K562 (cell line): ENCODE measurements at places on chromosomes 4 and X.

DNA sequence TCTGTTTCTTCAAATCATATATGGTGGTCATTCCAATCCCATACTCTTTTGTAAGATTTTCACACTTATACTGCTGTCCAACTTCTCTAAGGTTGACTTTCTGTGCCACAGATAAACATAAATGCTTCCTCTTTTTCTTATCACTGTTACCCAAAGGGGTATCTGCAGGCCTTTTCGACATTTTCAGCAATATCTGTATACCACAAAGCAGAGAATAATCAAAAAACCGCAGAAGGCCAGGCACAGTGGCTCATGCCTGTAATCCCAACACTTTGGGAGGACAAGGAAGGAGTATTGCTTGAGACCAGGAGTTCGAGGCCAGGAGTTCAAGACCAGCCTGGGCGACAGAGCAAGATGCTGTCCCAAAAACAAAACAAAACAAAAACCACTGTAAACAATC is 3.1 kb upstream of the RFC1 start:
- no peak for DNase-seq

DNA sequence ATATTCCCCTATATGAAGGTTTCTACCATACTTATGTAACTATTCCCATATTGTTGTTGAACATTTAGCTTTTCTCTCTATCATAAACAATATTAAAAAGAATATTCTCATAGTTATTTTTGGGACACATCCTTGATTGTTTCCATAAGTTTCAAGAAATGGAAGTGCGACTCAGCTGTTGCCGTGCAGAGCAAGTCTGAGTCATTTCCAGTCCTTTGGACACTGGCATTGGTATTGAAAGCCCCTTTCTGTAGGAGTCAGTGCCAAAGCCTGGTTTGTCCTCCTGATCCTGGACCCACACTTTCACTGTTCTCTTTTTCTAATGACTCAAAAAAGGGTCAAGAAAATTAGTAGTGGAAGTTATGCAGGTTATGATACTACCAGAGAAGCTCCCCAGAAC is 108.3 kb upstream of the DIAPH2 start:
- DNase-seq = no peak

- no peak for DNase-seq
These were observed 171.7 kb downstream of the PDGFRA start for GRCh38 chr4:54400802-54401201.

- DNase-seq = peak; percentile 37
These were observed 113.8 kb upstream of the NKX1-1 start for GRCh38 chr4:1519787-1520661.

- no peak for DNase-seq
These were observed 627.0 kb upstream of the ATOH1 start for GRCh38 chr4:93201471-93202096.

GRCh38 chr4:185987961-185988627 is 80.9 kb upstream of the TLR3 start:
- DNase-seq = no peak

GRCh38 chrX:18098763-18099162 is 121.9 kb downstream of the BEND2 start:
- no peak for DNase-seq

DNA sequence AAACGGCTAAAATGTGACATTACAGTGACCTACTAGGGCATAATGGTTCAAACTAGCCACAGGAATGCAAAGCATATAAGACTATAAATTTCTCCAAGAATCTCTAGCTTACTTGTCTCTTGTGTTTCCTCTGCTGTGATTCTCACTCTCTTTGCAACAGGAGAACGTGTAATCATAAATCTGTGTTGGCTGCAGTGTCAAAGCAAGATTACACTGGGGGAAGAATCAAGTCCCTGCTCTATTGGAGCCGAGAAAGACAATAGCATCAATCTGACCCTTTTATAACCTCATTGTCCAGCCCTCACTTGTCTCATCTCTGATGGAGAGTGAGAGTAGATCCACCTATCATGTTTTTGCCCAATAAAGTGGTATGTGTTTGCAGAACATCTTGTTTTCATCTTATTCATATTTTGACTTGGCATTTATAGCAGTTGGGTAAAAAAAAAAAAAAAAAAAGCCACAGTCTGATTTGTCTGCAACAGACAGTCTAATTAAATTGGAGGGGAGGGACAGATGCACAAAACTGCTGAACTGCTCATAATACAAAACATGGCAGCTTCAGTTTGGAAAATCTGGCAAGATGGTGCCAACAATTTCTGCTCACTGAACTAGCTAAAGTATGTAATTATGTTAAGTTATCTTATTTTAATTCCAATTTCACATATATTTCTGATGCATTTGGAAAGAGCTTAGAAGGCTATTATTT is 165.0 kb upstream of the GABRA2 start:
- no peak for DNase-seq

GRCh38 chr4:148420397-148420796 is 21.8 kb downstream of the NR3C2 start:
- DNase-seq = no peak

- DNase-seq = no peak
These were observed 27.1 kb upstream of the IL15 start for GRCh38 chr4:141609243-141609642.

- DNase-seq = no peak
These were observed 184.4 kb upstream of the TBC1D9 start for GRCh38 chr4:140940589-140940988.

- DNase-seq = no peak
These were observed 74.0 kb downstream of the CC2D2A start for GRCh38 chr4:15543537-15544247.

GRCh38 chrX:149491812-149492211 is 13.3 kb downstream of the IDS start:
- no peak for DNase-seq

DNA sequence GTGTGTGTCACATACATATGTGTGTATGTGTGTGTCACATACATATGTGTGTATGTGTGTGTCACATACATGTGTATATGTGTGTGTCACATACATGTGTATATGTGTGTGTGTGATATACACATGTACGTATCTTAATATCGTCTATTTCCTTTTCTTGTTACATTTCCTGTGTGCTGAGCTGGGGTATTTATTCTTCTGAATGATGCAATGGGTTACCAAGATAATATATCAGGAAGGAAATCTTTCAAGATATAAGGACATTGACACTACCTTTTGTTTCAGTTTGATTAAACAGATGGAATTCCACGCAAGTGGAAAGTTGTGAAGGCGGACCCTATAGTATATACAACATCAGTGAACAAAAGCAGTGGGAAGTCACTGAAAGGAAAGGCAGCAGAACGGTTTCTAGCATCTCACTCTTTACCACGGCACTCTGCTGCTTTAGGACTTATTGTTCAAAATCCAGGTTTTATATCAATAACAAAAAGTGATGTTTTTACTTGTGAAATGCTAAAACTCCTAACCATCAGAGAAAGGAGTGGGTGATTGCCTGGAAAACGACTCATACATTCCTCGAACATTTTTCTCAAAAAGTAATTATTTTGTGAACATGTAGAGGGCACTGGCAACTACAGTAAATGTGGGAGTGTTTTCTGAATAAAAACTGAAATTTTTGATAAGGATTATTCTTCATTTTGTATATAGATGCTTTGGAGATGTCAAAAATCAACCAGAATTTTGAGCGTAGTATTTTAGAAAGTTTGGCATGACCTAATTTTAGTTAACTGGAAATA is 43.1 kb upstream of the IL21 start:
- DNase-seq = no peak

DNA sequence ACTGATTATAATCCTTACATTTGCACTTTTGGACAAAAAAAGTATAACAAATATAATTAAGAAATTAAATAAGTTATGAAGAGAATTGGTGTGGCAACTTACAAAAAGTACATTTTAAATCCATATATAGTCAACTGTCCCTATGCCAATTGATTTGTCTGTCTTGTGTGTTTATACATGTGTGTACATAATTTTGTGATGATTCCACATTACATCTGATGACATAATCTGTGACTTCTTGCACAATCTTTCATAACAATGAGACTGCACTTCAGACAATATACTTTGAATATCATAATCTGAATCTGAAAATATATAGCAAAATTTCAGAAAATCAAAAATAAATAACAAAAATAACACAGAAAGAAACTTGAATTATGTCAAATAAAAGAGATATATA is 953.4 kb downstream of the FAT4 start:
- no peak for DNase-seq

DNA sequence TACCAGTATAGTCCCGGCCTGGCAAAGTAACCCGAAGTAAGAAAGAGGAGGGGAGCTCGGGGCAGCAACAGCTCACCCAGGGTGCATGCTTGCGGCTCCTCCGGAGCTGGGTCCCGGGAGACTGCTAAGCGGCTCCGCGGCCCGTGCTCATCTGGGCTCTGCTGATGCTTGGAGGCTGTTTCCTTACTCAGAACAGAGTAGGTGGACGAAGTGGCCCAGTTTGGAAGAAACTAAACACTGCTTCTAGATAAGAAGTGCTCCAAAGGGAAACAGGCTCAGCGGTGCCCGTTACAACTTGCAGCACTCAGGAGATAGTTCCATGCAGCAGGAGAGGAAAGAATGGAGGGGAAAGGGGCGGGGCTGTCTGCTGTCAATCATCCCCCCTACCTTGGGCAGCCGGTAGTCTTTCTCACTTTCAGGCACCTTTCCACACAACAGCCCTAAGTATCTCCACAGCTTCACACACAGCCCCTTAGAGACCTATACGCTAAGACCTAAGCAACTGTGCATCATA is at the start of gene COL4A6:
Gene COL4A6 (minus strand): TSS at position 313 of the 514 bp plus-strand sequence. CDS start 226 bp downstream, at position 87.
- peak; percentile 15 for DNase-seq

- no peak for DNase-seq
These were observed 10.5 kb upstream of the TIGD2 start for GRCh38 chr4:89100853-89101252.

DNA sequence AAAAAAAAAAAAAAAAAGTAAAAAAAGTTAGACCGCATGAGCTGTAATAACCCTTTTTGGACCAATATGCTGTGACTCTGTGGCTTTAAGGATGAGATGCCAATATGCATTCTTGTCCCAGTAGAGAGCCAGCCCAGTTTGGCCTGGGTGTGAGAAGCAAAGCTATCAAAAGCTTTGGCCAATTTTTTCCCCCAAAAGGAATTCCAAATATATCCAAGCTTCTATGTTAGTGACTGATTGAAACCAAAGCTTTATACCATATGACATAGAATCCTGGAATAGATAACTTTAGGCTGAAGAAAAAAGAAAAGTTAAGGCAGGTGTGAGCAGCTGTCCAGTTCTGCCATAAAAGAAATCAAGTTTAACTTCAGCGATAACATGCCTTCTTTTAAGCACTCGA is 30.5 kb upstream of the RBPJ start:
- DNase-seq = no peak

DNA sequence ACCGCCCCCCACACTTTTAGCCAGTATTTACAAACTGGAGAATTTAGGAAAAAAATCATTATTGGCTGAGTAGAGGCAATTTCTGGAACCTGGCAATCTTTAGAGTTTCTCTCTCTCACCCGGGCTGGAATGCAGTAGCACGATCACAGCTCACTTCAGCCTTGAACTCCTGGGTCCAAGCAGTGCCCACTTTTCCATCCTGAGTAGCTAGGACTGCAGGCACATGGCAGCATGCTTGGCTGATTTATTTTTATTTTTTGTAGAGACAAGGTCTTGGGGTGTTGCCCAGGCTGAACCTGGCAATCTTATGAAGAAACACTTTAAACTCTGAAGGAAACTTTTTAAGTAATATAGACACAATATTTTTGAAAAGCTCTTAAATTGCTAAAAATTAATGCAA is 120.1 kb downstream of the AFF1 start:
- DNase-seq = no peak

DNA sequence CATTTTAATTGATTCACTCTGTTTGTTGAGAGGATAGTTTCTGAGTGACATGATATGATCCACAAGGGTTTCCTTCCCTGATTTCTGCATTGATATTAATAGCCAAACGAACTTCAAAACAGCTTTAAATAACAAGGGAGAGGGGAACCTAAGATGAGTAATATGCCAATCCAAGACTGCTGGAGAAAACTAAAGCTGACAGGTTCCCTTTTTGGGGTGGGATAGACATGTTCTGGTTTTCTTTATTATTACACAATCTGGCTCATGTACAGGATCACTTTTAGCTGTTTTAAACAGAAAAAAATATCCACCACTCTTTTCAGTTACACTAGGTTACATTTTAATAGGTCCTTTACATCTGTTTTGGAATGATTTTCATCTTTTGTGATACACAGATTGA is 182.2 kb downstream of the AR start:
- DNase-seq = no peak

GRCh38 chrX:65524139-65524538 is 10.4 kb downstream of the LAS1L start:
- no peak for DNase-seq

- DNase-seq = no peak
These were observed 129.3 kb downstream of the RBMX2 start for GRCh38 chrX:130531066-130531465.

- no peak for DNase-seq
These were observed 2010.2 kb upstream of the IGFBP7 start for GRCh38 chr4:59120287-59120814.

GRCh38 chr4:154361450-154361849 is 130.1 kb downstream of the DCHS2 start:
- DNase-seq = no peak

- no peak for DNase-seq
These were observed 6.0 kb downstream of the SLC2A9 start for GRCh38 chr4:10015140-10015753.

- DNase-seq = no peak
These were observed 97.6 kb downstream of the HMX1 start for GRCh38 chr4:8774071-8774470.

GRCh38 chr4:1550122-1551070 is 133.7 kb downstream of the FAM53A start:
- DNase-seq = no peak

DNA sequence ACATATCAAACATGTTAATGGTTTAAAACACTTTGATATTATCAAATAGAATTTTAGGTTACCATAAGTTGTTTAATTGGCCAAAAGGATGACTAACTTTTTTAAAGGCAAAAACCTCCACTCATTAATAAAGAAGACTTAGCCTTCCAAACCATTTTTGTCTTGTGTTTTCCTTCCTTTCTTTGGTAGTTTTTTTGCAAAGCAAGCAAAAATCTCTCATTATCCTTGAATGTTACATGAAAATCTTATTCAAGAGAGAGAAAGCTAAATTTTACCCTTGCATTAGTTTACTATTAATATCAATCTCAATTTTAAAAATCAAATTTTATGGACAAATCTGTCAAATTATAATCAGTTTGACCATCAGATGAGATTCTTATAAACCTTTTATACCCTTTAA is 419.5 kb downstream of the SPIN4 start:
- DNase-seq = no peak

GRCh38 chrX:75623535-75623934 is 100.7 kb upstream of the ZDHHC15 start:
- DNase-seq = no peak
